A549 treated with CpdA at 1 μM for 4 hours (cell line): ENCODE measurements at places on chromosomes 5 and 9. TPM values are rescaled to one million over a fixed set of nuclear protein-coding genes. Genes with fewer than 3 reads are reported as not detected.

NTNG2 gene
- 1.8 to 5.9 TPM (median 2.8 TPM) in 5 replicates for total RNA-seq

CER1 gene
- total RNA-seq, result not detected in 5 replicates

ADAMTS13 gene
- total RNA-seq, result 0.28 to 0.73 TPM (median 0.48 TPM) in 5 replicates

SLC25A2 gene
- not detected in 5 replicates for total RNA-seq

PCDHGB3 gene
- total RNA-seq, result 0.15 to 0.35 TPM (median 0.20 TPM) in 5 replicates

CCDC183 gene
- total RNA-seq, result 0.20 to 0.83 TPM (median 0.45 TPM) in 5 replicates

DAB2IP gene
- total RNA-seq, result 11.5 to 14.9 TPM (median 13.5 TPM) in 5 replicates

BSPRY gene
- total RNA-seq, result 0.06 to 0.12 TPM (median 0.07 TPM) in 3 of 5 replicates, not detected in the others

SPINK14 gene
- total RNA-seq, result not detected in 5 replicates

PCDHA1 gene
- 0.12 to 0.23 TPM (median 0.21 TPM) in 5 replicates for total RNA-seq

MEIKIN gene
- total RNA-seq, result not detected in 5 replicates
